G401 (cell line): ENCODE measurements at places on chromosomes 5 and 9. TPM values are rescaled to one million over a fixed set of nuclear protein-coding genes. Genes with fewer than 3 reads are reported as not detected.

SHOC1 gene
- total RNA-seq: not detected in 2 replicates

SGCD gene
- total RNA-seq: not detected in 2 replicates

TMEM215 gene
- total RNA-seq: not detected in 2 replicates

C1QTNF3 gene
- total RNA-seq: 0.07 TPM in 1 of 2 replicates, not detected in the other

OSMR gene
- not detected in 2 replicates for total RNA-seq

SPTLC1 gene
- 31.7 and 61.2 TPM in 2 replicates for total RNA-seq

TSLP gene
- not detected in 2 replicates for total RNA-seq

GMCL2 gene
- 0.03 TPM in 1 of 2 replicates, not detected in the other for total RNA-seq

SLC28A3 gene
- not detected in 2 replicates for total RNA-seq

SMIM33 gene
- total RNA-seq: not detected in 2 replicates

LAMC3 gene
- total RNA-seq: 1.8 and 3.3 TPM in 2 replicates

DNA sequence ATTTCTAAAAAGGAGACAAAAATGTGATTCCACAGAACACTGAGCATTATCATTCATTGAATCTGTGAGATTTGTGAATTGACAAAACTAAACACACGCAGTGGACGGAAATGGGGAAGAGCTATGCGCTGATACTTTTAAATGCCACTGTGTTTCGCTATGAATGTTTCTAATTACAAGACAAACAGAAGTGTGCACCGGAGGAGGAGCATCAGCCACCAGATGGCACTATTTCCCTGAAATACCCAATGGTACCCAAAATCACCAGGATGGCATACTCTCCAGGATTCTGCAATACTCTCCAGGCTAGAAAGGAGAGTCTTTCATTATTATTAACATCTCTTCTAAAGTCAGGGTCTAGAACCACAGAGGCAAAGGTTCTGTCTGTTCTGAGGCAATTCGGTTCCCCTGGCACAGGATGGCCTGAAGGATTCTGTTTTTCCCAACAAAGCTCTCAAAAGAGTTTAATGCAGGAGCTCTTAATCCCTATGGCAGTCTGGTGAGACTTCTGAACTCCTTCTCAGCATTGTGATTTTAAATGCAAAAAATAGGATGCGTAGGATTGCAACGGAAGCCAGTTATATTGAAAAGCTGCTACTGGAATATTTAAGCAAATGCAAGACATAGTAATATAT lies 13.8 kb upstream of the PUM3 start:
- DNase-seq: peak; percentile 92

GRCh38 chr5:118981783-118982182 lies 6.6 kb downstream of the DTWD2 start:
- DNase-seq: no peak

DNA sequence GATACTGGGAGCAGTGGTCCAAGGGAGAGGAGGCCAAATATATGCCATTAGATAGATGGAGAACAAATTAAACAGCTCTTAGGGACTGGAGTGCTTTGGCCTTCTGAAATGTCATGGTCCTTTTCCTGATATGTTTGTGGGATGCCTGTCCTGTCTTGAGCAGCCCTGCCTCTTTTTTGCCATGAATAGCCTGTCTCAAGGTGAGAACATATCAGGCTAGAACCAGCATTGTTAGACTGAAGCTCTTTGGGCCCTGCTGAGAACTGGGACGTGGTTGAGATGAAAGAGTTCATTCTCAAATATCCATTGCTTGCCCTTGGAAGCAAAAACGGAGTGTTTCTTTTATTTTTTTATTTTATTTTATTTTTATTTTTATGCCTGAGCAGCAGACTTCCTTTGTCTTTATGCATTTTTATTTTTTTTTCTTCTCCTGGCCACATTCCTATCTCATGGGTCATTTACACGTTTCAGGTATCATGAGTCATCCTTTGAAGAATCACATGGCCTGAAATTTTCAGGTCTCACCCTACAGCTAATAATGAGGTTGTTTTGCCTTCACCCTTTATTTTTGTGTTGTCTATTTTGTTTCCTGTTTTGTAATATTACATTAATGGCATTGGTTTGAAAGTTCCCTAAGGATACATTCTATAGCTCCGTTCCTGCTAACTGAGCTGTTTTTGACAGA lies 371.4 kb downstream of the PSAT1 start:
- no peak for DNase-seq

DNA sequence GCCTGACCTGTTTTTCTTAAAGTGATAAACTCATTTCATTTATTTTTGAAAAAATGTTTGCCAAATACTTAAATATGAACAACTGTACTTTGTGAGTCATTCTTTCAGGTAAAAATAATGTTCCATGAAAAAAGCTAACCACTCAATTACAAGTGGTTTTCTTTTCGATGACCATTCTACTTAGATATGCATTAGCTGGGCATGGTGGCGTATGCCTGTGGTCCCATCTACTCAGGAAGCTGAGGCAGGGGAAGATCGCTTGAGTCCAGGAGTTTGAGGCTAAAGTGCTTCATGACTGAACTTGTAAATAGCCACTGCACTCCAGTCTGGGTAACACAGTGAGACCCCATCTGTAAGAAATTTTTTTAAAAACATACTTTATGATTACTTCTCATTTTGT lies 4.0 kb upstream of the WDR70 start:
- DNase-seq: no peak

GRCh38 chr5:179800696-179801201 lies 5.9 kb downstream of the MGAT4B start:
- no peak for DNase-seq

- no peak for DNase-seq
Measured at GRCh38 chr5:171939951-171940350, 66.5 kb downstream of the FBXW11 start.

GRCh38 chr9:14238079-14238478 lies 75.9 kb downstream of the NFIB start:
- no peak for DNase-seq

DNA sequence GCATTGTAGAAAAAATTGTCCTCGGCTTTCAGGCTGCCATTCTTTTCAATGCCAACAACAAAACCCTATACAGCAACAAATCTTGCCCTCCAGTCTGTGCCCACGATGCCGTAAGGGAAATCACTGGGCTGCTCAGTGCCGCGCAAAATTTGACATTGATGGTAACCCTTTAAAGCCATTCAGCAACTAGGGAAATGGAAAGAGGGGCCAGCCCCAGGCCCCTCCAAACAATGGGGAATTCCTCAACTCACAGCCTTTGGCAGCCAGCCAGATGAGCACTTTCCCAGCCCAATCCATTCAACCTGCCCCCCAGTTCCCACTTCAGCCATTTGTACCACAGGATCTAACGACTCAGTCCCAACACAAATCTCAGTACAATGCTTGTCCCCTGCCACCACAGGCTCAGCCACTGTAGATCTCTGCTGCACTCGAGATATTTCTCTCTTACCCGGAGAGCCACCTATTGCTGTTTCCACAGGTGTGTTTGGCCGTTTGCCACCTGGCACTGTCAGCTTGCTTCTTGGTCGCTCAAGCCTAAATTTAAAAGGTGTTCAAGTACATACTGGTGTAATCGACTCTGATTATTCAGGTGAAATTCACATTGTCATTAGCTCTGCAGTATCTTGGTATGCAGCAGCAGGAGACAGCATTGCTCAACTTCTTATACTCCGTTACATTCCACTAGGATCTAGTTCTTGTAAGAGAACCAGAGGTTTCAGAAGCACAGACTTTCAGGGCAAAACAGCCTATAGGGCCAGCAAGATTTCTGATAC lies 103.3 kb downstream of the SYK start:
- DNase-seq: peak; percentile 57

- DNase-seq: no peak
Measured at GRCh38 chr5:146340260-146341081, 1.8 kb downstream of the POU4F3 start.

DNA sequence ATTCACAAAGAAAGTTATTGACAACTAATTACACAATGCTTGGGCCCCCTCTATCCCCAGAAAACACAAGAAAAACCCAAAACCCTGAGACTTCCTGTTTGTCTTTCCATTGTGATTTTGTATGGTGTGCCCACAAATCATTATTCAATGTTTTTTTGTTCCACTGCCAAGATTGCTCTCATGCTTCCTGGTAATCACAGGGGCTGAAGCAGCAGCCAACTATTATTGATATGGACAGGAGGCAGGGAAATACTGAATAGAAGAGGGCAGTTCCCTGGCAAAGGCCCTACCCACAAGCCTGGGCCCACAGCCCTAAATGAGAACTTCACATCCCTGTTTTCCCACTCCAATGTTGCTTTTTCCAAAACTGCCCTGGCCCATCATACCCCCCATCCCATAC lies 21.5 kb upstream of the RFK start:
- DNase-seq: no peak

DNA sequence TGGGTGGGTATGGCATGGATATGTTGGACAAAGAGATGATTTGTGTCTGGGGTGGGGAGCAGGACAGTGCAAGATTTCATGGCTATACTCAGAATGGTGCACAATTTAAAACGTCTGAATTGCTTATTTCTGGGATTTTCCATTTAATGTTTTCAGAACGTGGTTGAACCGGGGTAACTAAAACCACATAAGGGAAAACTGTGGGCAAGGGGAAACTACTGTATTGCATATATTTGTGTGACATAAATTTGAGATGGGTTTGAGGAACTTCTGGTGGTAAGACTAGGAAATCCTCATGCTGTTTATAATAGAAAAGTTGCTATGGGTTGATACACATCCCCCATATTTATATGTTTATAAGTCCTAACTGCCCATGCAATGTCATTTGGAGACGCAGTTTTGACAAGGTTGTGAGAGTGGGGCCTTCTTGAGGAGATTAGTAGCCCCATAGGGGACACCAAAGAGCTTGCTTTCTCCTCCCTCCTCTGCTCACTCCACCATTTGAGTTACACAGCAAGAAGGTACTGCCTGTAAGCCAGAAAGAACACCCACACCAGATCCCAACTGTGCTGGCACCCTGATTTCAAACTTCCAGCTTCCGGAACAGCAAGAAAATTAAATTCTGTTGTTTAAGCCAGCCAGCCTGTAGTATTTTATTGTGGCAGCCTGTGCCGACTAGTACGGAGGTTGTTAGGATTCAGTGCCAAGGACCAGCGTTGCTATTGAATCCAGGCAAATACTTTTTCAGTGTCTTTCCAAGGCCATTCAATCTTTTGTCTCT lies 2118.9 kb downstream of the MAT2B start:
- DNase-seq: no peak

DNA sequence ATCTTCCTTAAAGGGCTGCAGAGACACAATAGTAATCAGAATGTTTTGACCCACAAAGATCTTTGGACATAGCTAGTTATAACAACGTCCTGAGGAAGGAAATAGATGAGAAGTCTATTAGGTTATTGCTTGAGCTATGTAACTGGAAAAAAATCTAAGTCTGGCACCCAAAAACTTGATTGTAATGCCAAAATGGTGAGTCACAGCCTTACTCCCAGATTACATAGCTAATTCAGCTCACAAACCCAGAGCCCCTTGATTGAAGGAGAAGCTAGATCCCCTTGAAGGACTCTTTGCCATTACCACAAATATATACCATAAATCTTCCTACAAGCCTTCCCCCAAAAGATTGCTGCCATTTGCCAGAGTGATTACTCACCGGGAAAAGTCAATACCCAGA lies 341.8 kb upstream of the KIF2A start:
- DNase-seq: no peak

- DNase-seq: no peak
Measured at GRCh38 chr9:107712390-107712789, 222.8 kb upstream of the KLF4 start.

DNA sequence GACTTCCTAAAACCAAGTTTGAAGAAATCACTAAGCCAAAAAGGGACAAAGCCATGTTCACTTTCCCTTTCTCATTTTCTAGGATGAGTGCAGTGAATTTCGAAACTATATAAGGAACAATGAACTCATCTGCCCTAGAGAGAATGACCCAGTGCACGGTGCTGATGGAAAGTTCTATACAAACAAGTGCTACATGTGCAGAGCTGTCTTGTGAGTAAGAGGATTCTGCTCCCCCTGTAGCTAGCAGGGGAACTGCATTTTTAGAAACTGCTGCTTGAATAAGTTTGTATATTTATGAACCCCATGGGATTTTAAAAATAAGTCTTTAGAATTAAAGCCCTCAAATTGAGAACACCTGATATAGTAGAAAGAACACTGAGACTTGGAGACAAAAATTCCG lies 42.7 kb upstream of the SPINK14 start:
- no peak for DNase-seq

- DNase-seq: no peak
Measured at GRCh38 chr5:107817951-107818350, 147.2 kb upstream of the EFNA5 start.

GRCh38 chr9:115747731-115748130 lies 405.9 kb upstream of the PAPPA start:
- DNase-seq: no peak

DNA sequence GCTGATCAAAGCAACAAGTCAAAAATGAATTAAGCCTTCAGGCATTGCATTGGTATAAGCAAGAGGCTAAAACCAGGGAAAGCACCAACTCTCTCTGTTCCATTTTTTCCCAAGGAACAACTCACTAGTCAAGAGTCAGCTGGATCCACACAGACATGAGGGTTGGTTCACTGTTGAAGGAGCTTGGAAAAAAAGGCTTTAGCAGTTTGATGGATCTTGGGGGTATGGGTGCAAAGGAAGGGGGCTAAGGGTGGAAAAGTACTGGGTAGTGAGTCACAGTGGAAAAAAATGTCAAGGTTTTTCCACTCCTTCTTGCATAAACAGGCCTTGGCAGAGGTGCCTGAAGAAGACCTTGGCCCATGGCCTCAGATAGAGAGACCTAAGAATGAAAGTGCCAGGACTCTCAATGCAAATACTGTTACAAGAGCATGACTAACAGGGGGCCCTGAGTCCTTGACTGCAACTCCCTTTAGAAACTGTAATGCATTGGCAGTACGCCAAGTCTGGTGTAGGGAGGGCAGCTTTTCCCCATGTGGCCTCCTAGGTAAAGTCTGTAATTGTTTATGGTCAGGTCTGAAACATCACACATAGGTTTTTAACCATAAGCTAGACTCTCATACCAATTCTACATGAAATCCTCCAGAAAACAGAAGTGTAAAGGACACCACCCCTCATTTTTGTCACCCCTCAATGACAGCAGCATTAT lies 23.7 kb downstream of the ACTL7A start:
- peak; percentile 6 for DNase-seq

GRCh38 chr9:89542401-89543021 lies 44.6 kb upstream of the SEMA4D start:
- no peak for DNase-seq
